ENCODE measurements at places on chromosomes 5 and 9.

DNA sequence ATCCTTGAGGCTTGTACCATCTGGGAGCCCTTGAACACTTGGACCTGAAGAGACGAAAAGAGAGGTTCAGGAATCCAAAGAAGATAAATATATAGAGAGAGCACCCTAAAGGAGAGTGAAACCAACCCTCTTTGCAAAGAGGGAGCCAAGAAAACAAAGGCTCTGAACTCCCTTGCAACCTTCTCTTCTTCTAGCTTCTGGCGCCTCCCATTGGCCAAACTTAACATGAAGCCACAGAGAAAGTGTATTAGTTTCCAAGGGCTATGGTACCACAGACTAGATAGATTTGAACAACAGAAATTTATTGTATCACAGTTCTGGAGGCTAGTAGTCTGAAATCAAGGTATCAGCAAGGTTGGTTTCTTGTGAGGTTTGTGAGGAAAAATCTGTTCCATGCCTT lies 175.1 kb downstream of the HCN1 start:
- DNase-seq: no peak

DNA sequence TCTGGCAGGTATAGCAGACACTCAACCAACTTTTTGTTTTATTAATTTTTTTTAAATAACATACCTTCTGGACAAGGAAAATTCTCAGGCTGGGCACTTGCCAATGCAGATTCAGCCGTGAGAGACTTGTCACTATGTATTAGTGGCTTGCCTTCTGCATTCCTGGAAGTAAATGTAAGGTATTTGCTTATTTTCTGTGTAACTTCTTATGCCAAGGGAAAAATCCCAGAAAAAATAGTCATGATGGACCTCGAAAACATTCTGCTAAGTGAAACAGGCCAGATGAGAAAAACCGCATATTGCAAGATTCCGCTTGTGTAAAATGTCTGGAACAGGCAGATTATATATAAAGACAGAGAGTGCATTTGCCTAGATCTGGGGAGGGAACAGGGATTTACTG lies 260.3 kb upstream of the DAPK1 start:
- DNase-seq: no peak

- DNase-seq: no peak
Observed at GRCh38 chr5:4802044-4802443, 338.1 kb upstream of the ADAMTS16 start.

- DNase-seq: no peak
Observed at GRCh38 chr5:142894749-142895148, 124.6 kb downstream of the ARHGAP26 start.

DNA sequence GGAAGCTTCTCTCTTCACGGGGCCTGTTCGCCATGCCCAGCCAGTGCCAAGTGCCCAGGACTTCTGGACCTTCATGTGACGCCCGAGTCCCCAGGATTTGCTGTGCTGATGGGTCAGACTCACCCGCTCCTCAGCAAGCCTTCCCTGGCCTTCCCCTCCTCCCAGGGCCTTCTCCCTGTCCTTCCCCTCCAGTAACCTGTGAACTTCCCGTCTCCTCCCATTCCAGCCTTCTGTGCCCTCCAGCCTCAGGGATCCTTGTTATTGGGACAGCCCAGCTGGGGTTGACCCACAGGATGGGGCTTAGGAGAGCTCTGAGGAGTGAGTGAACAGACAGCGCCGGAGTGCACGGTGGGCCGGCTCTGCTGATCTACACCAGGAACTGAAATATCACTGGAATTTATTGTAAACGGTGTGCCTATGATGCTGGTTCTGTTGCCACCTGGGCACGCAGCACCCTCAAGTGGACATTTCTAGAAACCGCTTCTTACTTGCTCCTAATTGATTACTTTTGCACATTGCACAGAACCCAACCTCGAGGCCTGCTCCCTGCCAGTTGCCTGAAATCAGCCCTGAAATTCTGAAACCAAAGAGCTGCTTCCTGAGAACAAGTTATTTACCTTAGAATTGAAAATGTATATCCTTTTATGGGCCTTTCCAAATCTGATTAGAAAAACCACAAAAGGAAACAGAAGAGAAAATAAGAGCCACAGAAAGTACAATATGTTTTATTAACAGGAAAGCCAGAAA lies 1.5 kb downstream of the SPAAR start:
- DNase-seq: peak; percentile 52
